ENCODE measurements at places on chromosomes 2 and 18.

DNA sequence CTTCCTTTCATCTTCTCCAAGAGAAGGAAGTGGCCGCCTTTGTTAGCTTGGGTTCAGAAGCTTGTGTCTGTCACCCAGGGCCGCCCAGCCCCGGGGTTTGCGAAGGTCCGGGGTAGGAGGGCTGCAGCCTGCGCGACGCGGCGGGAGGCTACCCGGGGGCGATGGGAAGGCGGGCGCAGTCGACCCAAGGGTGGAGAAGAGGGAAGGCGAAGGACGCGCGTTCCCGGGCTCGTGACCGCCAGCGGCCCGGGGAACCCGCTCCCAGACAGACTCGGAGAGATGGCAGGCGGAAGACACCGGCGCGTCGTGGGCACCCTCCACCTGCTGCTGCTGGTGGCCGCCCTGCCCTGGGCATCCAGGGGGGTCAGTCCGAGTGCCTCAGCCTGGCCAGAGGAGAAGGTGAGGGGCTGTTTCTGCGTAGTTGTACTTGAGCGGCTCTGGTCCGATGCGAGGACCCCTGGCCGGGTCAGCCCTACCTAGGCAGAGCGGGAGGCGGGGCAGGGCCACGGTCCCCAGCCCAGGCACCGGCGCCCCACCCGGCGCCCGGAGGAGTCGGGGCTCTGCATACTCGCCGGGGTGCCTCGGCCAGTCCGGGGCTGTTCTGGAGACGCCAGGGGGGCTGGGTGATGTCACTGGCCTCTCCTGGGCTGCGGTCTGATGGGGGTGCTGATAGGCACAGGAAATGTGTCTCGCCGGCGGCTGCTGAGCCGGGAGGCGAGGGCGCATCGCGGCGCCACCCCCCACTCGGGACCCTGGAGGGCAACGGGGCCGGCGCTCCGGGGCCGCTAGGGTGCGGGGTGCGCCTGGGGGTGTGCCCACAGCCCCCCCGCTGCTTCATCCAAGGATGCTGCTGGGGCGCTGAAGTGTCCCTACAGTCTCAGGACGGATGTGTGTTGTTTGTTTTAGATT, at the start of gene QPCT:
Gene QPCT, plus strand, starts transcription at position 178 of the 909 bp plus-strand sequence. Its CDS starts 102 bp downstream, at position 280.
- DNase-seq, result peak; percentile 83

DNA sequence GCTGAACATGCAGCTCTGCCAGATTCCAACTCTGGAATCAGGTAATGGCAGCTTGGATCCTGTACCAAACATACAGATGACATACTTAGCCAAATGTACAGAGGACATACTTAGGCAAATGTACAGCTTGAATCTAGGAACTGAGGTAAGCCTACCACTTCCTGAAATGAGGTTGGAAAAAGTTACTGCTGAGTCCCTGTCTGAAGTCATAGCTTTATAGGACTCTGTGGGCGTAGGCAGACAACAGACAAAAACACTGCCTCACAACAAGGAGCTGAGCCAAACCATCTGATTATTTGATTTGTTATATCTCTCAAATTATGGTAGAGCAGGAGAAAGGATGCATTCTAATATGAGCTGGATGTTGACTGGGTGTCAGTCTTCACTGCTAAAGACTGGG, 290.2 kb upstream of the TCF4 start:
- DNase-seq, result no peak

- DNase-seq, result no peak
These were observed 341.7 kb downstream of the PTPRM start for GRCh38 chr18:7908681-7909299.

DNA sequence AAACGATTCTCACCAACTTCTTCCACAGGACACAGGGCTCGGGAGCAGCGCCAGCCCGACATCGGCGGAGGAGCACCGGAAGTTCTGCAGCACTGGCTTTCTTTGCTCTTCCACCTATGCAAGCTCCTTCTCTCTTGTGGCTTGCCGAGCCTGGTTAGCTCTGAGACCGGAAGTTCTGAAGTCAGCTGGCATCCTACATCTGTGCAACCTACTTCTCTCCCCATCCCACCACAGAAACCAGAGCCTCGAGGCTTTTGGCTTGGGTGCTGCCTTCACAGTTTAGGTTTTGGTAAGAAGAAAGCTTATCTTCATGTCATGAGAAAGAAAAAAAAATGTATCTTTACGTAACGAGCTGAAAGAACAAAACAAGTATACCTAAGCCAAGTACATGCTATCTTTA, 111.7 kb downstream of the ANKRD44 start:
- DNase-seq, result no peak

DNA sequence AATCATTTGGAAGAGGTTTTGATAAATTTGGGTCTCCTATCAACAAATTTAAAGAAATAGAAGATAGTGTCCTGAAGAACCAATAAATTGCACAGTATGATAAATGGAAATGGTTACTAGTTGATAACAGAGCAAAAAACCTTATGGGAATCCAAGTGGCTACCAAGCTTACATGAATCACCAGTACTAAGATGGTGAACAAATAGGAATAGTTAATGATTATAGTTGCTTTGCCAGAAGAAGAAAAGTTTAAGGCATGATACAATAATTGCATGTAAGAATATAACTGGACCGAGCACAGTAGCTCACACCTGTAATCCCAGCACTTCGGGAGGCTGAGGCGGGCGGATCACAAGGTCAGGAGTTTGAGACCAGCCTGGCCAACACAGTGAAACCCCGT, 19.6 kb upstream of the INO80D start:
- DNase-seq, result no peak

All from fibroblast of skin of abdomen (primary cell).